ENCODE measurements at places on chromosomes 12 and 14. TPM values are rescaled to one million over a fixed set of nuclear protein-coding genes. Genes with fewer than 3 reads are reported as not detected.

The OAS2 gene
- 11.1 TPM for total RNA-seq

The ITGA7 gene
- total RNA-seq: 0.20 TPM

The GALNT9 gene
- 0.33 TPM for total RNA-seq

The WSCD2 gene
- total RNA-seq: not detected

The YEATS4 gene
- 19.1 TPM for total RNA-seq

DNA sequence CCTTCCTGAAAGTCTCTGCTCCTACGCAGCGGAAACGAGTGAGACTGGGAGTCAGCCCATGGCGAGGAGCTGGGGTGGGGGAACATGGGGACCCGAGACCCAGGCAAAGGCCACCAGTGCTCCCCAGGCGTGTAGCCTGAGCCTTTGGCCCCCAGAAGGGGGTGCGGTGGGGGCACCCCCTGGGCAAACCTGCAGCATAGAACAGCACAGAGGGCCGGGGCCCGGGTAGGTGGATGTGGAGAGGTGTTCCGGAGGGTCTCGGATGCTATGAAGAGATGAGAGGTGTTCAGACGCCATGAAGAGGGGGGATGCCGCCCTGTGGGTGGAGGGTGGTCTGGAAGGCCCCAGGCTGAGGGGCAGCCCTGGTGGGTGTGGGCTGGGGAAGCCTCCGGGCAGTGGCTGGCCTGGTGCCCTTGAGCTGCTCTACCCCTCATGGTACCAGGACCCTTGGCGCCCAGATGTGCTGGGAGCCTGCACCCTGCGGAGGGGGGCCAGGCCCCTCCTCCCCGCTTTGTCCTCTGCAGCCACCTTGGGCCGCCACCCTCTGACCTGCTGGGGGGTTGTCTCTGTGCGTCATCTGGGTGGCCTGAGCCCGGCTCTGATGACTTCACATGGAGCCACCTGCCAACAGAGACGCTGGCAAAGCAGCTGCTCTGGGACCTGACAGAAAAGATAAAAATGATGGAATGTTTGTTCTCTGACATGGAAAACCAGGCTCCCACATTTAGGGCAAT is 83.4 kb downstream of the KIF26A start:
- no peak for DNase-seq

- no peak for DNase-seq
These were observed 1.6 kb upstream of the TAPBPL start for GRCh38 chr12:6450091-6450868.

The PPP1R13B gene
- total RNA-seq: 8.9 TPM

DNA sequence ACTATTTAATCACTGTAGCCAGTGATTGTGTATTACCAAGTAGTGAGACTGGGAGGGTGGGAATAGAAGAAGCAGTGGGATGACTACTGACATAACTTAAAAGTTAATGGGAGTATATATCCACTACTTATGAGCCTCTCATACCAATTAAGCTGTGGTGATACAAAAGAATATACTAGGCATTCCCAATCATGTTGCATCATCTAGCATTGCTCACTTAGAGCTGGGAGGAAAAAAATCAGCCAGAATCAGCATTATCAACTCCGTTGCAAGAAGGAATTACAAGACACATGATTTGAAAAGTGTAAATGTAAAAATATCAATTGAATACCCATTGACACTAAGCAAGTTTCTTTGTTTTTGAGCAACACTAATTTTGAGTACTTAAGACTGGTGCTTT is 745 bp upstream of the PPP1R36 start:
- DNase-seq: no peak

The BBOF1 gene
- 1.3 TPM for total RNA-seq
